CD4-positive, alpha-beta T cell treated with Interleukin-17A for 4 hours (primary cell): ENCODE measurements at places on chromosomes 4 and X.

- no peak for DNase-seq
Observed at GRCh38 chrX:70549429-70549828, 104.8 kb downstream of the DLG3 start.

DNA sequence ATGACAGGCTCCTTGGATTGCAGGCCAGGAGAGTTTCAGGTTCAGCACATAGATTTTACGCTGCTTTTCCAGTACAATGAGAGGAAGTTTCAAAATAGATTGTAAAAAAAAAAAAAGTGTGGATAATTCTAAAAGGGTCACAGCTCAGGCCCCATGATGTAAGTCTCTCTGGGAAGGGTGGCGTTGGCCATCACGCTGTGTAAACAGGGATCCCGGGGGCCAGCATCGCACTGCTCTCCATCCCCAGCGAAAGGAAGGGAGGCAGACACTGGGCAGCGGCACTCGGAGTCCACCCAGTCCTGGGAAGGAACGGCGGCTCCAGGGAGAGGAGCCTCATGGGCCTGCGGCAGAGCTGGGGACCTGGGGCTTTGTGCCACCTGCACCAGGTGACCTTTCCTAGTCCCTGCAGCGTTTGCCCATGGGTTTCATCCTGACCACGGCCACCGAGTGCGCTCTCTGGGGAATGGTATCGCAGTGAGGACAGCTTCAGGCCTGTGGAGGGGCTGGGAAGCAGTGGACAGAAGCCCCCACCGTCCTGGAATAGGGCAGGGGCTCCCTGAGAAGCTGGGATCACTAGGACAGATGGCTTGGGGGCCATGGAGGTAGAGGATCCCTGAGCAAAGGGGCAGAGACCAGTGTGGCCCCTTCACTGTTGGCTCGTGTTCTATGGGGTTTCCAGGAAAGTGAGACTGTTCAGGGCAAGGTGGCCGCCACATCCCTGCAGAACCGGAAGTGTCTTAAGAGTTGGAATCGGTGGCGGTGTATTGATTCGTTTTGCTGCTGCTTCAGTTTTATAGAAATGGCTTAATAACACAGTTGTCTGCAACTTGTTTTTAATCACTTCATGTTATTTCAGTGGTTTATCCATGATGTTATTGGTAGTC lies 38.9 kb downstream of the RGS12 start:
- DNase-seq: no peak

GRCh38 chr4:166400270-166400894 lies 527.3 kb downstream of the TLL1 start:
- DNase-seq: no peak

DNA sequence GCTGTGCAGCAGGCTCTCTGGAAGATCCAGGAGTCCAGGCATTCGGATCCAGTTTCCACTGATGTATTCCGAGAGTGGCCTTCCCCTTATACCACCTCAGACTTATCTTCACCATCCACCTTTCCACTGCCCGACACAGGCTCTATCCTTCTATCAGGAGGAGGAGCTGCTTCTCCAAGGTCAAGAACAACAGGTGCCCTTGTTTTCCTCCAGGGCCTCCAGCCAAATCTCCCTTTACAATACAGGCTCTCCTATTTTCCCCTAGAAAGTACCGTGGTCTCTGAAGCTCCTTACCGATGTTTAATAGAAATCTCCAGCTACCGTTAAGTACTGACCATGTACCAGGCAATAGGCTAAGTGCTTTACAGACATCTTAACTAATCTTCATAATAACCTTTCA lies 61.3 kb downstream of the AFAP1 start:
- no peak for DNase-seq

GRCh38 chr4:38205261-38205660 lies 245.1 kb downstream of the PTTG2 start:
- DNase-seq: no peak

- no peak for DNase-seq
Observed at GRCh38 chr4:24551492-24552289, 32.7 kb downstream of the DHX15 start.

DNA sequence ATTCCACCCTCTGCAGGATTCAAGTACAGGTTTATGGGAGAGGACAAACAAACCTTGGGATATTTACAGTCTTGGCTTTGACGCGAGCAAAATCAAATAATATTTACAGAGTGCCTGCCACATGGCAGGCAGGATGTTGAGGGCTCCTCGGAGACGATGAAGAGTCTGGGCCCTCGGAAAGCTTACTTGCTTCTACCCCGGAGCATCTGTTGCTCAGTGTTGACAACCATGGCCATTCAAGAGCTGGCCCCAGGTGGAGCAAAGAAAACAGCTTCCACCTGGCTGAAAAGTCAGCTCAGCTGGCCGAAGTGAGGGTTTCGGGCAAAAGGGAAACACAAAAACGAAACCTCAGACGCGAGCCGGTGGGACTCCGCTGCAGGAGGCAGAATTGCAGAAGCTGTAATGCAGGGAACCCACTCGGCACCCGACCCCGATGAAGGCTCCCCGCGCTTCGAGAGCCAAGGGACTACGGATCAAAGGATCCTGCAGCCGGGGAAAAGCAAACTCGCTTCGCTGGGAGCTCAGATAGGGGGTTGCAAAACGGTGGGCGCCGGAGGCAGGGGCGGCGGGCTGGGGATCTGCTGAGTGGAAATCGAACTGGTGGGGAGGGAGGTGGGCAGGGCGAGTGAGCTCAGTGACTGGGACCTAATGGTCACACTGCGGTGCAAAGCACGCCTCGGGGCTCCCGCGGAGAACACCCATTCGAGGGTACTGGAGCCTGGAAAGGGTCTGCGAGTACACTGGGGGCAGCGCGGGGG lies 805 bp downstream of the ATP8A1 start:
- peak; percentile 56 for DNase-seq

DNA sequence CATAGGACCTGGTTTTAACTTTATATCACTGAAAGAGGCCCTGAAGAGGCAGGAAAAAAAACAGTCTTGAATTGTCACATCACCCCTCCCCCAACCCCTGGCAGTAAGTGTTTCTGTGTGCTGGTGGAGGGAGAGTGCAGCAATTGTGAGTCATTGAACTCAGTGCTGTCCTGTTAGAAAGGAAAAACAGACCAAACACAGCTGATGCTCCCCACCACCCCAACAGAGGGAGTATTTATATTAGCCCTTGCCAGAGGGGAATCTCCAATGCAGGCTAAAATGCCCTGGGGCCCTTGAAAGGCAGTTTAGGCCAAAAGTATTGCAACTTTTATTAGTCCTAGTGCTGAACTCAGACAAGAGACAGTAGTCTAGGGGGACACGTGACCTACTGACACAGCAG lies 197.8 kb upstream of the AGTR2 start:
- DNase-seq: no peak

DNA sequence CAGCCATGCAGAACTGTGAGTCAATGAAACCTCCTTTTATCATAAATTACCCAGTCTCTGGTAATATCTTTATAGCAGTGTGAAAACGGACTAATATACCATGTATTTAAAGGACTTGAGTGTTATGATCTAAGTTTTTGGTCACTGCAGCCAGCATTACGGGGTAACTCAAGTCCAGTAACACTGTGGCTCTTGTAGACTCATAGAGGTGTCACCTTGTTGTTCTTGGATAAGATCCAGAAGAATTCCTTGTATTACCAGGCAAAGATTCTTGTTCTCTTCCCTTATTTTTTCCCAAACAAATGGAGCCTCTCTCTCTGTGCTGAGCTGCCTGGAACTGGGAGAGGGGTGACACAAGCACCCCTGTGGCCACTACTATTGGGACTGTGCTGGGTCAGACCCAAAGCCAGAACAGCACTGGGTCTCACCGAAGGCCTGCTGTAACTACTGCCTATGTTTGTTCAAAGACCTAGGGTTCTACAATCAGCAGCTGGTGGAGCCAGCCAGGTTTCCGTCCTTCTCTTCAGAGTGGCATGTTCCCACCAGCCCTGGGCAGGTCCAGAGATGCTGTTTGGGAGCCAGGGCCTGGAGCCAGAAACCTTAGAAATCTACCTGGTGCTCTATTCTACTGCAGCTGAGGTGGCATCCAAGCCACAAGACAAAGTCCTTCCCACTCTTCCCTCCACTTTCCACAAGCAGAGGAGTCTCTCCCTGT lies 43.7 kb upstream of the MED14 start:
- no peak for DNase-seq

DNA sequence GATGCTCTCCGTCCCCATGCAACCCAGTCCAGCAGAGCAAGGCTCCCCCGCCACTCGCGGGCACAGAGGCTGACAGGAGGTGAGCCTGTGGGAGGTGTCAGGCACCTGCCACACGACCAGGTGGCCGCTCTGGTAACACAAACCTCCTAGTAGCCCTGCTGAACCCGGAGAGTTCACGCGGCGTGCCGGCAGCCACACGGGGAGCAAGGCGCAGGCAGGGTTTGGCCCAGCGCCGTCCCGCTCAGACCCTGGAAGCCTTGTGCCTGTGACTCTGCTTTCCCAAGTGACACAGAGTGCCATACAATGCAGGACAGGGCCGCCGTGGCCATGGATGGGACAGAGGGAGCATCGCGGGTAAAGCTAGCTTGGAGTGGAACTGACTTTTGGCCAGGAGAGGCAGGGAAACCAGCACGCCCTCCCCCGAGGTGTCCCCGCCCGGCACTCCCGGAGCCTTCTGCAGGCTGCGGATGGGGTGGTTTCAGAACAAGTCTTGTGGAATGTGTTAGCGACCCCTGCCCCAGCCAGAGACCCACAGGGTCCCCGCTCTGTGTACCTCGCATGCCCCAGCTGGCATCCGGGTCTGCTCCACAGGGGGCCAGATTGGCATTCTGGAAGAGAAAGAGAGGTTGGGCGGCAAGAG lies 44.7 kb upstream of the AFAP1 start:
- DNase-seq: no peak

DNA sequence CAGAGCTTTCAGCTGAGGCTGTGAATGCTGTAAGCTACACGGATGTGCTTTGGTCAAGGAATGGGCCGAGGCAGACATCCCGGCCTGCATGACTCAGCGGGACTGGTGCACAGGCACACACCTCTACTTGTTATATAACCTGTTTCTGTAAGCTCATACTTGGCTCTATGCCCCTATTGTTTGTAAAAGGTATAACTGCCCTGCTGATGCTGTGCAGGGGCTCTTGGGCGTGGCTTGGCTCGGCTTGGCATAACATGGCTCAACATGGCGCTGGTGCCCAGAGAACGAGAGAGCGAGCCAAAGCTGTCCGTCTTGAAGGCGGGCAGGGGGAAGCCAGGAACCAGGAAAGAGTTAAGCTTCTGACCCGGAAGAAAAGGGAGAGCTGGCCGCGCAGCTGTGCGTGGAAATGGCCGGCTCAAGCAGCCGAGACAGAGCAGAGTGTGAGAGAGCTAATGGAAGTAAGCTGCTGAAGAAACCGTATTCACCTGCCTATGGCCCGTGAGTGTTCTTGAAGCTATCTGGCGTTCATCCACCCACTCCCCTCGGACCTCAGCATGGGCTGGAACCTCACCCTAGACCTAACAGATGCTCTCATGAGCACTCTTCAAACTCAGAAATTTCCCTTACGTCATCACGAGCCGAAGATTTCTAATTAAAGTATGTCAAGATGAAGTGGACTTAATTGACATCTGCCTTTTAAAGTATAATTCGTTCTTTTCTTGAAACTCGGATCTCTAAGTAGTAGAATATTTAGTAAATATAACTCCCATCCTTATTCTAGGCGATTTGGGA lies 286.3 kb upstream of the AGA start:
- DNase-seq: no peak

- no peak for DNase-seq
Observed at GRCh38 chr4:61741327-61742096, 541.4 kb downstream of the ADGRL3 start.
